Left renal cortex interstitium (tissue), 4 donors: ENCODE measurements at places on chromosomes 1 and 21.

DNA sequence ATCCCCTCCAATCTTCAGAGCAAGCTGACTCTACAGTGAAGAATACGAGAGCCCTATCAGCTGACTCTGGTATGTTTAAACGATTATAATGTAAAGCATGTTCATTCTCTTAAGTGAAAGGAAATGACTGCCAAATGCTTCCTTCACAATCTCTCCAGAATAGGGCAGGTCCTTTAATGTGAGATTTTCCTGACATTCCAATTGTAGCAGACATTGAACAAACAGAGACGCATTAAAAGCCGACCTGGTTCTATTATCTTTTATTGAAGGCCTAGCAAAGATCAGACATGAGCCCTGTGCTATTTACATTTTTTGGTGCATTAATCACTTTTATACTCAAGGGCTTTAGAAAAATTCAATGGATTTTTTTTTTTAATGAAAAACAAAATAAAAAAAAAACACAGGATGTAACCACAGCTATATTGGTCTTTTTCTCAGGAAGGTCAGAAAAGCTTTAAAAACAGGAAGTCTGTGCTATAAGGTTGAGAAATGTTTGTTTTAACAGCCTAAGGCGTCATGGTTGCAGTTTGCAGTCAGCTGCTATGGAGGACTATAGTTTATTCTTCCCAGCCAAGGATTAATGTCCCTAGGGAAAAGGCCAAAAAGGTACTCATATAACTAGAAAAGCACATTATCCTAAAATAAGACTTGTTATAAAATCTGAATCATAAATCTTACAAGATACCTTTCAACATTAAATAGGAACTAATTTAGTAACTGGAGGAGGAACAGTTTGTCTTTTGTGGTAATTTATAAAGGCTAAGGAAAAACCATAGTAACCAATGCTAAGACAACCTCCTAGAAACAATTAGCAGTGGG, 104.8 kb downstream of the RERE start:
- no peak for DNase-seq

DNA sequence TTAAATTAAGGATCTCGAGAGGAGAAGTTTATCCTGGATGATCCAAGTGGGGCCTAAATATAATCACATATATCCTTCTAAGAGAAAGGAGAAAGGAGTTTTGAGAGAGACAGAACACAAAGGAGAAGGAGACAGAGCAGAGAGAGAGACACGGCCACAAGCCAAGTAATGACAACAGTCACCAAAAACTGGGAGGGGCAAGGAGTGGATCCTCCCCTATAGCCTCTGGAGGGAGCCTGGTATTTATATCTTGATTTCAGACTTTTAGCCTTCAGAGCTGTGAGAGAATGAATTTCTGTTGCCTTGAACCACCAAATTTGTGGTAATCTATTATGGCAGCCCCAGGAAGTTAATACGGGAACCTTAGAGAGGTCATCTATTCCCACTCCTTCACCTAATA, 49.5 kb upstream of the CD1D start:
- no peak for DNase-seq

GRCh38 chr1:244988521-244988920, 124.2 kb upstream of the HNRNPU start:
- DNase-seq = no peak

DNA sequence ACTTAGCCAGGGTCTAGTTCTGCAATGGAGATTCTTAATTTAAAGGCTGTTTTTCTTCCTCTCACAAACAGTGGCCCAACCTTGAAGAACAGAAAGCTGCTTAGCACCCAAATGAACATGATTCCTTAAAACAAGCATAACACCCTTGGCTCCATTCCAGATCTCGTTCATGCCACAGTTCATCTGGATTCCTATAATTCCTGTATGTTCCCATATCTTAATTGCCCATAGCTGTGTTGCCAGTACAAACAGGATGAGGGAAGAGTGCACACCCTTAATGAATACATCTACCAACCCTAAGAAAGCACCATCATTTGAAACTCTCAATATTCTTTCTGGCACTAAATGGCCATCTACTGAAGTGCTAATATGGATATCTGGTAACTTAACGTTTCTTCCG, 45.5 kb downstream of the TGFB2 start:
- DNase-seq = no peak

DNA sequence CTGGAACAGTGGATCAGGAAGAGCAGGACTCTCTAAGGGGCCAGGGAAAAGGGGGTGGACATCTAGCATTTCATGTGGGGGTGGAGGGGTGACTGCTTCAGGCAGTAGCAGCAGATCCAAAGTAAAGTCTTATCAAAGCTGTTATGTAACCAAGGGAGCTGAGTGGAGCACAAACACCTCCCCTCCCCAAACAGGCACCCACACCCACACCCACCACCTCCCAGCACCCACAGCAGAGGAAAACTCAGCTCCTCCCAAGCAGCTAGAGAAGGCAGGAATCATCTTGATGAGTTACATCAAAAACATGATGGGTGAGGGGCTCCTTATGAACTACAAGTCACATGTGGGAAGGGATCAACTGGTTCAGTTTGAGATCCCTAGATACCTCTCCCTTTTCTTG, 6.0 kb downstream of the DLGAP3 start:
- no peak for DNase-seq

DNA sequence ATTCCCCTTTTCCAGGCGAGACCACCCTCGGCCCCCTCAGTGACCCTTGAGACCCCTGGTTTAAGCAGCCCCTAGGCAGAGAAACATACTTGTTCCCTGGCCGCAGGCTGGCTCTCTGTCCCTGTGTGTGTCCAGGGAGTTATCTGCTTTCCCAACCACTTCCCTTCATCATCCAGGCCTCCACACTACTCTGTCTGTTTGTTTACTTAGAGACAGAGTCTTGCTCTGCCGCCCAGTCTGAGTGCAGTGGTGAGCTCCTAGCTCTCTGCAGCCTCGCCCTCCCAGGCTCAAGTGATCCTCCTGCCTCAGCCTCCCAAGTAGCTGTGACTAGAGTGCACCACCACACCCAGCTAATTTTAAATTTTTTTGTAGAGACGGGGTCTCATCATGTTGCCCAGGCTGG, 5.8 kb upstream of the VWA1 start:
- DNase-seq = no peak

DNA sequence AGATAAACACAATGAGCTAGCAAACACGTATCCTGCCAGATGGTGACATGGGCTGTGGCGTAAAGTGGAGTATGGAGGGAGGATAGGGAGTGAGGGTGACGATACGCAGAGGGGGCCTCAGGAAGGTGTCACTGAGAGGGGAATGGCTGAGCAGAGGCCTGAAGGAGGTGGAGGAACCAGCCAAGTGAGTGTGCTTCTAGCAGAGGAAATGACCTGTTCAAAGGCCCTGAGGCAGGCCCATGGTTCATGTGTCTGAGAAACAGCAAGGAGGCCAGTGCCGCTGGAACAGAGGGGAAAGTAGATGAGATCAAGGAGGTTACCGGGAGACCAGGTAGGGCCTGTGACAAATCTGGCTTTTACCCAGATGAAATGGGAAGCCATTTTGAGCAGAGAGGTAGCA, 36.0 kb downstream of the TAS1R2 start:
- no peak for DNase-seq

- DNase-seq = peak; percentile 44
Observed at GRCh38 chr1:68111519-68112436, 61.4 kb upstream of the DIRAS3 start.

- DNase-seq = no peak
Observed at GRCh38 chr1:76729142-76729541, 138.1 kb upstream of the ST6GALNAC5 start.
